ENCODE measurements at places on chromosomes 6 and 20. TPM values are rescaled to one million over a fixed set of nuclear protein-coding genes. Genes with fewer than 3 reads are reported as not detected.

The GATA5 gene
- not detected for total RNA-seq

The UNC5CL gene
- total RNA-seq: 0.27 TPM

The IRF4 gene
- not detected for total RNA-seq

The ID4 gene
- total RNA-seq: 12.0 TPM
